ENCODE measurements at places on chromosomes 7 and 10. TPM values are rescaled to one million over a fixed set of nuclear protein-coding genes. Genes with fewer than 3 reads are reported as not detected.

The PRF1 gene
- total RNA-seq: not detected

The MKI67 gene
- 10.1 TPM for total RNA-seq

The C10orf62 gene
- total RNA-seq: 0.11 TPM

The RNF133 gene
- total RNA-seq: 1.1 TPM

The NPVF gene
- not detected for total RNA-seq

The LMOD2 gene
- not detected for total RNA-seq

The LRRC4 gene
- 0.22 TPM for total RNA-seq

The COL28A1 gene
- total RNA-seq: 0.55 TPM

The GSTO2 gene
- total RNA-seq: 1.7 TPM

The SLC26A5 gene
- total RNA-seq: not detected

The CPA2 gene
- not detected for total RNA-seq

The TEX47 gene
- total RNA-seq: not detected

The ETV1 gene
- total RNA-seq: 17.2 TPM

The FAM25C gene
- total RNA-seq: not detected

The LIPK gene
- total RNA-seq: not detected

The MSMB gene
- total RNA-seq: not detected

The CDH23 gene
- 0.12 TPM for total RNA-seq

The CNPY1 gene
- total RNA-seq: not detected

The CHAT gene
- total RNA-seq: not detected

The C10orf105 gene
- under 0.01 TPM for total RNA-seq

The PRSS37 gene
- total RNA-seq: not detected

The LBX1 gene
- total RNA-seq: not detected

The CALML3 gene
- total RNA-seq: not detected

The NME8 gene
- total RNA-seq: not detected

The CCDC3 gene
- 0.25 TPM for total RNA-seq

The CLRN3 gene
- not detected for total RNA-seq

The TAS2R39 gene
- total RNA-seq: not detected

The LIPF gene
- total RNA-seq: not detected

The HOXA9 gene
- total RNA-seq: 8.6 TPM

The FIGNL1 gene
- 36.1 TPM for total RNA-seq

The SPDYE11 gene
- total RNA-seq: not detected

The SMIM30 gene
- 64.9 TPM for total RNA-seq

The BEND7 gene
- total RNA-seq: 5.4 TPM

The ACHE gene
- 0.25 TPM for total RNA-seq

The MYOZ1 gene
- total RNA-seq: not detected

The GFRA1 gene
- not detected for total RNA-seq

The SRGN gene
- total RNA-seq: 28.6 TPM

The STEAP1 gene
- total RNA-seq: 32.6 TPM

The FEZF1 gene
- total RNA-seq: not detected
